ENCODE measurements at places on chromosomes 2 and 18.
A peak's percentile ranks its signal among the peaks of the same experiment; 100 is the strongest.

GRCh38 chr2:227413371-227413770 lies 25.6 kb upstream of the SCYGR1 start:
- no peak for DNase-seq

DNA sequence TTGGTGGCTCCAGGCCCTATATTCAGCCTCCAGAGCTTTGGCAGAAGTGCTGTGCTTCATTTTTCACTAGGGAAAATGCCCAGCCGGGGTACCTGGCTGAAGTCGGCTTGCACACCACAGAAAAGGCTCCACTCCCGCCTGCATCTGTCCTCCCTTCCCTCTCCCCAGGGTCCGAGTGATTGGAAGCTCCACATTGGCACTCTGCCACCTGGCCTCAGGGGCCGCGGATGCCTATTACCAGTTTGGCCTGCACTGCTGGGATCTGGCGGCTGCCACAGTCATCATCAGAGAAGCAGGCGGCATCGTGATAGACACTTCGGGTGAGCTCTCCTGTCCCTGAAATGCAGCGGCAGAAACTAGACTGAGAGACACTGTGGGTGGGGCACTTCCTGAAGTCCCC lies 47.4 kb downstream of the IMPA2 start:
- DNase-seq = no peak

DNA sequence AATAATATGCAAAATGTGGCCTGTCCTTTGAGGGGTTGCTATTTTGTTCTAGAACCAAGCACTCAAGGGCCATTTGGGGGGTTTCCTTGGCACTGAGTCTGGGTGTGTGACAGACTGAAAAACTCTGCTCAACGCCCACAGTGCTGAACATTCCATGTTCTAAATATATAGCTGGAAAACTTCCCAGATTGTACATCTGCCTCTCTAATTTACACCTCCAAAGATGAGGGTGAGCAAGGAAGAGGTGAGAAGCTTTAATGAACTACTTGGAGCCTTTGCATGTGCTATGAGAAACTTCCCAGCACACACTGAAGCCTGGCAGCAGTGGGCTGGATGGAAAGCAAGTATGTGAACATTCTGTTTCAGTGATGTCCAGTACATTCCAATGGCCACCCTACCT lies 296.7 kb upstream of the KCNH7 start:
- no peak for DNase-seq

DNA sequence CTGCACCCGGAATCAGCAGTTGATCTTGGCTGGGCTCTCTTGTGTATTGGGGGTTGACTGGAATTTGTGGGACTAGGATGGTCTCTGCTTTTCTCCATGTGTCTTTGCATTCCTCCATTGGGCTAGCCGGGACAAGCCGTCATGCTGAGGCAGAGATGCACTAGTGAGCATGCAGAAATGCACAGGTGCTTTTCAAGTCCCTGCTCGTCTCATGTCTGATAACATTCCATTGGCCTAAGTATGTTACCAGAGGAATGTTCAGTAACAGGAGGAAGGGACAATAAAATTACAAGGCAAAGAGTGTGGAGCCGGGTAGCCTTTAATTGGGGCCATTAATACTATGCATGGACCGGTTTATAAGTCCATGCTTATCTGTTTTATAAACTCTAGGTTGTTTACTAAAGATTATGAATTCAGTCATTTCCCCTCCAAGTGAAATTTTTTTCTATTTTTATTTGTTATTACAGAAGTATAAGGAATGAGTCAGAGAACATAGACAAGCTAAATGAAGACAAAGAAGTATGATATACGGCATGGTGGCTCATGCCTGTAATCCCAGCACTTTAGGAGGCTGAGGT lies 24.4 kb upstream of the AAK1 start:
- DNase-seq = no peak

DNA sequence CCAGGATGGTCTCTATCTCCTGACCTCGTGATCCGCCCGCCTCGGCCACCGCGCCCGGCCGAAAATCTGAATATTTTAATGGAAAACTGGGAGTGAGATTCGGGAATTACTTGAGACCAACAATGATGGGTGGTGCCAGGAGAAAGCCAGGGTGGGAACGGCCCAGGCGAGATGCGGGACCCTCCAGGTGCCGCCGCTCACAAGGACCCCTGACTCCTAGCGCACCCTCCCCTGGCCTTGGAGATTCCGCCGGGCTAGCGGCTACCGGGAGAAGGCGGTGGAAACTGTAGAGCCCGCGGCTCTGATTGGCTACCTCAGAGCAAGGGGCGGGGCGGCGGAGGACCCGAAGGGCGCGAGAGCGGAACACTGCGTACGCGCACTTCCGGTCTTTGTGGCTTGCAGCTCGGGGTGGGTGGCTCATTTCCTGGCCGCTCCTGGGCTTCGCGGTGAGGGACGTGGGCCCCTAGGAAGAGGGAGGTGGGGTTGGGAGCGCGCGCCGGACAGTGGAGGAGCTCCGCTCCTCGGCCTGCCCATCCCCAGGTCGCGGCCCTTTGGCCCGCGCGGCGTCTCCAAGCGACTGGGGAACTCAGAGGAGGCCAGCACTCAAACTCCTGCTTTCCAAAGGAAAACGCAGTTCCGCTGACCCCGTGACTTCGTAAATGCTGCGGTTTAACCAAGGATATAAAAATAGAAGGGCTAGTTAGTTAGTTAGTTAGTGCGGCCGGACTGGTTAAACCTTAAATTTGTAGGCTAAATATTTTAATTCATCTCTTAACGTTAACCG lies at the start of gene ZNF397:
TSS of gene ZNF397 (plus strand) at position 371 of the 784 bp plus-strand sequence. CDS start 1,437 bp downstream, outside the sequence.
- peak; percentile 99 for DNase-seq

DNA sequence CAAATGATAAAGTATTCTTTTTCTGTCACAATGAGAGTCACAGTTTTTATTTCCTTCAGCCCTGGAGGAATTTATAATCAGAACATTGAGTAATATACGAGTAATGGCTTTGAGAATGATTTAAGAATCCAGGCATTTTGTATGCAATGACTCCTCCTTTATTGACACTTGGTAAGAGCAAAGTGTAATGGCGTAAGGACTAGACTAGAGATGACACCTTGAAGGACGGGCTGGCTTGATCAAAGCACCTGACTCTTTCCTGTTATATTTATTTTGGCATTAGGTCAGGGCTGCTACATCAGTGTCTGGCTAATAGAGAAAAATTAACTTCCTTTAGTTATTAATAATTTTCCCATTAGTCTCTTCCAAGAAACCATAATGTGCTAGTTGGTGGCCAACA lies 482.4 kb upstream of the GCFC2 start:
- no peak for DNase-seq

DNA sequence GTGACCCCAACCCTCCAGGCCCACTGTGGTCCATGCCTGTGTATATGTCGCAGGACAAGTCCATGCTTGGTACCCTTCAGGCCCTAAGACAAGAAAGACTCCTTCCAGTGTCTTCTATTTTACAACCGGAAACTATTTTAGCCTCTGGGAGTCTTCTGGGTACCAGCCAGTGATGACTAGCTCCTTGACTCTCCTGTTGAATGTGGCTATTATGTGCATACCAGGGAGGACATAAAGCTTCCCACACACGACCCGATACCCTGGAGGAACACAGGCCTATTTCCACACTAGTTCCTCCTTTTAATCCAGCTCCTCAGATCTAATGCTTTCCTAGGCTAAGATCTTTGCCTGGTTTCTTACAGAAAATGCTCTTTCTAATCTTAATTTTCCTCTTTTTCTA lies 178.1 kb downstream of the NCKAP5 start:
- peak; percentile 82 for DNase-seq

DNA sequence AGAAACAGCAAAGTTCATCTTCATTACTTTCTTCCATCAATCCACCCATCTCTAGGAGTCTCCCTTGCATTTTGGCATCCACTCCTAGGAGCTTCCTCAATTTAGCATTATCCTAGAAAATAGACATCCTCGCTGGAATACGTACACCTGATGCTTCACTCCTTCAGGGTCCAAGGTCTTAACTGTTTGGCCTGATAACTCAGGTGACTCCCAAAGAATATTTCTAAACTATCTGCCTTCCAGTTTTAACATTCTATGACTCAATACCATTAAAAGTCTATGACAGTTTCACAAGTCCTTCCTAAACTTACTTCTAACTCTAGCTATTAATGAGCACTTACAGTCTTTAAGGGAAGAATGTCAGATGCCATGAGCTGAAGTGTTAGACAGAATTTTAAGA lies 26.5 kb upstream of the TLK1 start:
- no peak for DNase-seq

DNA sequence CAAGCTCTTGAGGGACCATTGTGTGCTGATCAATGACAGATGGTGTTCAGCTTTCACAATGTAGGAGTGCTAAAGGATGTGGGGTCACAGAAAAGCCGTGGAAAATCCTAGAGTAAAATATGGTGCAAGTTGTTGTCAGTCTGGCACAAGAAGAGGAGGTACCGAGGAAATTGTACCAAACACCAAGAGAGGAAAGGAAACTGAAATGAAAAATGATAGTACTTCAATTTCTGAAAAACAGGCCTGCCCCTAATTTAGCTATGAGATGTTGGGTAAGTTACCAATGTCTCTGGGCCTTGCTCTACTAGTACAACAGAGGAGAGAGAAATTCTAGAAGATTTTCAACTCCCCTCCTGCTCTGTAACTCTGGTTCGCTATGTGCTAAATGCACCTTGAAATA lies 78.8 kb upstream of the PELI1 start:
- DNase-seq = no peak

DNA sequence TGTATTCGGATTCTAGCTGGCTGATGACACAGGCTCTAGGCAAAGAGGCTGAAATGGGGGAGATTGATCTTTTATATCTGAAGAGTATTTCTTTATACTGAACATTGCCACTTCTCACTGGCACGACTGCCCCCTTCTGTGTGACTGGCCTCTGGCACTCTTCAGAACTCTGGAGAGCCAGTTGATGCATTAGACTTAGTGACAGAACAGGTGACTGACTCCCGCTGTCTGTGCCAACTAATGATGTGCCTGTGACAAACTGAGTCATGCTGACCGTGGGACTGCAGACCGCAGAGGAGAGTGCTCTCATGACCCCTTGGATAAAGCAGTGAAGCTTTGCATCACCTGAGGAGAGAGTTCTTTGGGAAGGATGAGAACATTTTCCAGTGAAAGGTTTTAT lies 14.4 kb downstream of the MGAT5 start:
- DNase-seq = no peak

DNA sequence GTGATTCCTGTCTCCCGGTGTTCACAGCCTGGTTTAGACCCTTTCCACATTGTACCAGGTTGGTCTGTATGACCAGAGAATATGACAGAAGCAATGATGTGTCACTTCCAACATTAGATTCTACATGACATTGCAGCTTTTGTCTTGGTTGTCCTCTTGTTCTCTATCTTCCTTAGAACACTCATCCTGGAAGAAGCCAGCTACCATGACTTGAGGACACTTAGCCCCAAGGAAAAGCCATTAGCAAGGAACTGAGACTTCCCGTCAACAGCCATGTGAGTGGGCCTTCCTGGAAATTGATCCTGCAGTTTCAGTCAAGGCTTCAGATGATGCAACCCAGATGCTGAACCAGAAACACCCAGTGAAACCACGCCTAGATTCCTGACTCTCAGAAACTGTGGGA lies 143.3 kb downstream of the MREG start:
- peak; percentile 74 for DNase-seq

DNA sequence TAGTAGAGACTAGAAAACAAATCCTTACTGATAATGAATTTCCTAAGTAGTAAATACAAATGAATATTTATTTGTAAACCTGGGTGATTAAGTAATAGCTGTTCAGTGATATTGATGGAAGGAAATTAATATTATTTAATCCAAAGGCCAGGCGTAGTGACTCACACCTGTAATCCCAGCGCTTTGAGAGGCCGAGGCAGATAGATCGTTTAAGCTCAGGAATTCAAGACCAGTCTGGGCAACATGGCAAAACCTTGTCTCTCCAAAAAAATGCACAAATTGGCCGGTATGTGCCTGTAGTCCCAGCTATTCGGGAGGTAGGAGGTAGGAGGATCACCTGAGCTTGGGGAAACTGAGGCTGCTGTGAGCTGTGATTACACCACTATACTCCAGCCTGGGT lies 228.2 kb downstream of the NEDD4L start:
- no peak for DNase-seq

DNA sequence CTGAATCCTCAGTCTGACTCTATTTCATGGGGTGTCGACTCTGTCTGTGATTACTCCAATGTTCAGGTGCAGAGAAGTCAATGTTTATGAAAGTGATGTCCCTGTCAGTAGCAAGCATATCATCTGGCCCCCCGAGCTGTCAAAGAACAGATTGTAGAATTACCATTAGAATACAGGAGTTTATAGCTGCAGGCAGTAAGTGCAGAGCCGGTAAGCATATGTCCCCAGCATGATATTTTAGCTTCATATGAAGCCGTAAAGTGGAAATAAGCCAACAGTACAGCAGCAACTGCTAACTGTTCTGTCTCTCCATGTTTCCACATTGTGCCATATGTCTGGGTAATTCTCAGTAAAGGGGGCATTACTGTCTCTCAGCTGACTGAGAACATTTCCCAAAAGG lies 541.8 kb downstream of the SOX11 start:
- no peak for DNase-seq

DNA sequence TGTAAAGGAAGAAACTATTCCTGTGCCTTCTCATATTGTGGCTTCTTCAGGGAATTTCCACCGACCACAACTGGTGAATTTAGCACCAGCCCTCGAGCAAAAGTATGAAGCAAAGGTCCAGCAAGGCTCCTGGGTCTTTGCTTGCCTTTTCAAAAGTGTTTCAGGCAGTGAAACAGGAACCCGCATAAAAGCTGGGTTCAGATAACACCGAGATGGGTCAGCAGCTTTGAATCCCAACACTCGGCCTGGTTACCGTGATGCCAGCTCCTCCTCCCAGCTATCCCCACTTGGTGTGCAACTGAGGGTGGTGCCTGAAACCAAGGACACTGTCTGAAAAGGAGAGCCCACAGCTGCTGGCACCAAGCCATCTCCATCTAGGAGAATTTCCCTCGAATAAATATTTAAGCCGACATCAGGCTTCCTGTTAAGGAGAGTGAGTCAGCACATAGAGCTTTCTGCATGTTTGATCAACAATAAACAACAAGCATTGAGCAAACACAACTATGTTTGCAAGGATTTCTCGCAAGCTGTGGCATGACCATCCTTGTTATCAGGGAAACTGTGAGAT lies 69.5 kb downstream of the ANTXR1 start:
- peak; percentile 45 for DNase-seq
